ENCODE measurements at places on chromosomes 12 and 14.

- DNase-seq = no peak
Observed at GRCh38 chr12:106074706-106075392, 63.9 kb downstream of the NUAK1 start.

- no peak for DNase-seq
Observed at GRCh38 chr14:85417396-85417795, 112.5 kb upstream of the FLRT2 start.

DNA sequence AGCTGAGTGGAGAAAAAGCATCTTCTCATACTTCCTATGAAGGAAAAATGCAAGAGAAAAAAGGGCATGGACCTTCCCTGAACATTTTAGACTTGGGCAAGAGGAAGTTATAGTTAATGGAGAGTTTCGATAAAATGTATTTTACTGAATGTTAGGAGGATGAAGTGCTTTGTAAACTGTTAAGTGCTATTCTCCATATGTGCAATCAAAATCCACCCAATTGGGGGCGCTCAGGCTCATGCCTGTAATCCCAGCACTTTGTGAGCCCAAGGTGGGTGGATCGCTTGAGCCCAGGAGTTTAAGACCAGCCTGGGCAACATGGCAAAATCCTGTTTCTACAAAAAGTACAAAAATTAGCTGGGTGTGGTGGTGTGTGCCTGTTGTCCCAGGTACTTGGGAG lies 1.9 kb upstream of the CNPY2 start:
- no peak for DNase-seq

GRCh38 chr14:69287098-69288010 lies 27.4 kb downstream of the GALNT16 start:
- no peak for DNase-seq

- no peak for DNase-seq
Observed at GRCh38 chr14:75395862-75396261, 32.0 kb upstream of the JDP2 start.

GRCh38 chr14:51219473-51220448 lies 20.3 kb upstream of the TMX1 start:
- no peak for DNase-seq

DNA sequence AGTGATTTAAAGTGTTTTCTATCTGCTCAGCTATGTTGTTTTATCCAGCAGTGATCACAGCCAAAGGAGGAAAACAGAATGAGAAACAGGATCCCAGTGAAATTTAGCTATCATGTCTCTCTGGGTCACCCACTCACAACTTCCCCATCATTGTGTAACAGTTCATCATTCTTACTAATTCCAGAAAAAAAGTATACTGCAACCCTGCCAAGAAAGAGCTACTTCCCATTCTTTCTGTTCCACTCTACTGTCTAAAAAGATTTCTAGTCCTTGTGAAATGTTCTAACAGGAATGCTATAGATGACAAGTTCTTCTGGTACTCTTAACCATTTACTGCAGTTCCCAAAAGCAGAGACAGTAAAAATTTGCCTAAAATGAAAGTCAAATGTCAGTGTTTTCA lies 39.2 kb upstream of the CD163 start:
- no peak for DNase-seq

GRCh38 chr12:94458877-94459727 lies 565 bp downstream of the CEP83 start:
- DNase-seq = no peak

DNA sequence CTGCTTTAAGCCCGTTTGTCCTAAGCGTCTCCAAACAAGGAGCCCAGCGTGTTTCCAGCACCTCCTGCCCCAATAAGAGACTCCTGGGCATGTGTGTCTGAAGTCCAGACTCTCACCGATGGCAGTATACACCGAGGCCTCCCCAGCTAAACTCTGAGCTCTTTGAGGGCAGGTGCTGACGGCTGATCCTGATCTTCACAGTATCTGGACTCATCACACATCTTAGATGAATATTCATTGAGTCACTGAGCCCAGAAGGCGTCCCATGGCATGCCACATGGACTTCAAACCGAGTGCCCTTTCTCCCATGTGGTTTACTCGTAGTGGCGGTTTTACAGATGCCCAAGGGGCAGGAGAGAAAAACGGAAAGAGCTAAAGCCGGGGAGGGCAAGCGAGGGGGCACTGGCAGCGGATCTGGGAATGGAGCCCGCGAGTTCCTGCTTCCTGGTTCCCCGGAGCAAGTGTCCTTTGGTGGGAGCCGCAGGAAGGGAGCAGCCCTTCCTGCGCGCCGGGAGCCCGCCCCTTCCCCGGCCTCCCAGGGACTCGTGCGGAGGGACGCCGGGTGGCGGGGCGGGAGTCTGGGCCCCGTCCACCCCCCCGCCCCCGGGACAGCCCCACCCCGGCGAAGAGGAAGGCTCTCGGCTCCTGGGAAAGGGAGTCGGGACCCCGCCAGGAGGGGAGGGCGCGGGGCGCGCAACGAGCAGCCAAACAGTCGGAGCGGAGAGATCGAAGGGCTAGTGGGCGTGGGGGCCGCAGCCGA lies 585 bp upstream of the TEAD4 start:
- no peak for DNase-seq

- DNase-seq = no peak
Observed at GRCh38 chr12:44816446-44817017, 59.6 kb downstream of the NELL2 start.

DNA sequence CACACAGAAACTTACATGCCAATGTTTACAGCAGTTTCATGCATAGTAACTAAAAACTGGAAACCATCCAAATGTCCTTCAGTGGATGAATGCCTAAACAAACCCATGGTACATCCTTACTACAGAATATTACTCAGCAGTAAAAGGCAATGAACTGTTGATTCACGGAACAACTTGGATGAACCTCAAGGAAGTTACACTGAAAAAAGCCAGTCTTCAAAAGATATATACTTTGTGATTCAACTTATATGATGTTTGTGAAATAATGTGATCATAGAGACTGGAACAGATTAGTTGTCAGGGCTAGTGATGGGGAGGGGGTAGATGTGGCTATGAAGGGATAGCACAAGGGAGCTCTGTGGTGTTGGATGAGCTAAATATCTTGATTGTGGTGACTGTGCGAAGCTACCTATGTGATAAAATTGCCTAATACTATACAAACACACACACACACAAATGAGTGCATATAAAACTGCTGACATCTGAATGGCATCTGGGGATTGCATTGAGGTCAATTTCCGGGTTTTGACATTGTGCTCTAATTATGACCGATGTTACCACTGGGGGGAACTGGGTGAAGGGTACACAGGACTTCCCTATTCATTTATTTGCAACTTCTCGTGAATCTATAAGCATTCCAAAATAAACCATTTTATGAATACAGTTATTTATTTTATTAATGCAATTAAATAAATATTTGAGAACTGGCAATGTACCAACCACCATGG lies 94.3 kb downstream of the RIN3 start:
- DNase-seq = no peak

DNA sequence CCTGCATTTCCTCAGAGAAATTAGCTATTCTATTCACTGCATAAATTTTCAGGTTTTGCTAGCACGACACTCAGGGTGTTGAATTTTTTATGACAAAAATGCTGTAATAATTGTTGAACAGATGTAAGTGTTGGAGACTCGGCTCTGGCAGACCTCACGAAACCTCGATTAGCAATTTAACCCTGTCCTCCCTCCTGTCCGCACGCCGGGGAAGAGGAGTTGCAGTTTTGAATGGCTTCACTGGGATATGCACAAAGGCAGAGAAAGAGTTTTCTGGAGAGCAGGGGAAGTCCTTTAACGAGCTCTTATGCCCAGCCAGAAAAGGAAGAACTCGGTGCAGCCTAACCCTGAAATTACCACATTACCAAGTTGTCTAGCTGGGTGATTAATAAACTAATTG lies 661.1 kb downstream of the VRK1 start:
- no peak for DNase-seq

- DNase-seq = no peak
Observed at GRCh38 chr12:92034858-92035401, 110.7 kb downstream of the BTG1 start.

DNA sequence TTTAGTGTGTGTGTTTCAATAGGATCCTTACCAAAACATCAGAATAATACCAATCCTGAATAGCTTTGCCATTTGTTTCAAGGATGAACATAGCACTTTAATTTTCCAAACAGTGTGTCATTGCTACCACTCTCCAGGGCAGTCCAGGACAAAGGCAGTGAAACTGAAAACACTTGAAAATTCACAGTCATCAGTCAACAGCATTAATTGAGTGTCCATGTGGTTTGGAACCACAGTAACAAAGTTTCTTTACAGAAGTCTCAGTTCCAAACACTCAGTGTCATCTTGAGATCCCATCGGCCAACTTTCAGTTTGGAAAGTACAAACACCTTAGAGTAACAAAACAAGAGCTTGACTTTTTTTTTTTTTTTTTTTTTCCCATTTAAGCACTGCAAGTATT lies 228.4 kb upstream of the SOX5 start:
- DNase-seq = no peak

GRCh38 chr12:102481705-102482425 lies 1.5 kb upstream of the IGF1 start:
- no peak for DNase-seq

DNA sequence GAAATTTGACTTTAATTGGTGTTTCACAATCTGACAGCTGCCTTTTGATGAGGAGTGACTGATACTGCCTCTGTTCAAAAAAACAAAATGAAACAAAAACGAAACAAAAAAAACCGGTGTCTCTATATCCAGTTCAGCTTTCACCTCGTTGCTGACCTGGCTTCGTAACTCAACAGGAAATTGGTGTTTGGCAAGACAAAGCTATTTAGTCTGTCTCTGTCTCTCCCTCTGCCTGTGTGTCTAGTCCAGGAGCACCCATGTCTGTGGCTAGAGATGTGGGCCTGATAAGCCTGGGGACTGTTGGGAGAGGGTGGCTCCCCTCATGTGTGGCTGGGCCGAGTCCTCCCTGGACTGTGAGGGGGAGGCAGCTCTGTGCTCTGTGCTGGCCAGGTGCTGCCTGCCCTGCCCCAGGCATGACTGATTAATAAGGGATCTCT lies 11.3 kb downstream of the CACNA1C start:
- no peak for DNase-seq

- no peak for DNase-seq
Observed at GRCh38 chr14:89650077-89650978, 233.3 kb upstream of the FOXN3 start.

DNA sequence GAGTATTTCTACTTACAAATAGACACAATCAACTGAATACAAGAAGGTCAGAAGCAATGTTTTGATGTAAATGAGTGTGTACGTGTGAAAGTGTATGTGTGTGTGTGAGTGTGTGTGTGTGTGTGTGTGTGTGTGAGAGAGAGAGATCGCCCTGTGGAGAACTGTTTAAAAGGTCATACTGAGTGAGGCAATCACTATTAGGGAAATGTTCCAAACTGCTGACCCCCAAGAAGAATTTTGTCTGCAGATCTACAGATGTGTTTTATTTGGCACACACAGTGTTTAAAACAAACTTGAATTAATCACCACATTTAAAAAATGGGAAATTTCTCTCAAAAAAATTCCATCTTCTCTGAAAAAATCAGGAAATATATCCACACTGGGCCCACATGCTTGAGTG lies 1069.1 kb downstream of the SLC6A15 start:
- no peak for DNase-seq

- DNase-seq = no peak
Observed at GRCh38 chr12:43776498-43776897, 17.7 kb downstream of the IRAK4 start.

DNA sequence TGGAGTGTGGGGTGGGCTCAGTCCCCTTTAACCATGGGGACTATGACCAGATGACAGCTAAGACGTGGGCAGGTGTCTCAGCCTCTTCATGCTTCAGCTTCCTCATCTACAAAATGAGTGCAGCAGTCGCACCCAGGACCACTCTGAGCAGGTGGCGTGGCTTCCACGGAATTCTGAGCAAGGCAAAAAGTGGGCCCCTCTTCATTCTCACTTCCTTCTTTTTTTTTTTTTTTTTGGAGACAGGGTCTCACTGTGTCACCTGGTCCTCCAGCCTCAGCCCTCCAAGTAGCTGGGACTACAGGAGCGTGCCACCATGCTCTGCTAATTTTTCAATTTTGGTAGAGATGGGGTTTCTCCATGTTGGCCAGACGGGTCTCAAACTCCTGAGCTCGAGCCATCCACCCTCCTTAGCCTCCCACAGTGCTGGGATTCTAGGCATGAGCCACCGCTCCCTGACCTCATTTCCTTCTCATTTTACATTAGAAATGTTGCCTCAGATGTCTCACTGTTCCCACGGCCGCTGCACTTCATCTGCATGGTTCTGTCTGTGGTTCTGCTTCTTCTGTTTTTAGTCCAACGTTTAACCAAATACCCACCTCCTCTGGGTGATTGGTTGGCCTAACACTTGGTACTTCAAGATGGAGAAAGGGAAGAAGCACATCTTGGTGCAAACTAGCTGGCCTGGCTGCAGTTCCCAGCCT lies 41.3 kb upstream of the BCL7A start:
- peak; percentile 17 for DNase-seq

GRCh38 chr14:44010071-44010470 lies 497.0 kb downstream of the FSCB start:
- no peak for DNase-seq

- no peak for DNase-seq
Observed at GRCh38 chr12:104974626-104975290, 11.4 kb upstream of the NOPCHAP1 start.

DNA sequence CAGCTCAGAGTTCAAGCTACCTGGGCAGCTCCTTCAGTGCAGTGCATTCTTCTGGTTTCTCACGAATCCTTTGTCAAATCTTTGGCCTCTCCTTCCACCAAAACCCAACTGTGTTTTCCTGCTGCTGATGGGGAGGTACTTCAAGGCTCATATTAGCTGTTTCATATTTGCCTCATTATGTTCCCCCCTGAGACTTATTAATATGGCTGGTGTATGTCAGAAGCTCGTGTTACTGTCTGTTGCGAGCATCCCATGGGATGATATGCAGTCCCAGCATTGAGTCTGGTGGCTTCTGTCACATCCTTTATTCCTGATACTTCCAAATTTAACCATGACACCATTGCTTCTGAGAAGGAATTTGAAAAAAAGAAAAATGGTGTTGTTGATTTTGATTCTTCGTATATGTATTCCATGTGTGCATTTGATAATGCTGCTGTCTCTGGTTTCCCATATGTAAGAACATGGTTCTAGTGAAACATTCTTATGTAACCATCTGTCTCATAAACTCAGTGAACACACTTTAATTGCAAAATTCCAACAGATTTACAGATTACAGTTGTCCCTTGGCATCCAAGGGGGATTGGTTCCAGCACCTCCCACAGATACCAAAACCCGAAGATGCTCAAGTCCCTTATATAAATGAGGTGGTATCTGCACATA lies 149.1 kb downstream of the KICS2 start:
- DNase-seq = no peak

DNA sequence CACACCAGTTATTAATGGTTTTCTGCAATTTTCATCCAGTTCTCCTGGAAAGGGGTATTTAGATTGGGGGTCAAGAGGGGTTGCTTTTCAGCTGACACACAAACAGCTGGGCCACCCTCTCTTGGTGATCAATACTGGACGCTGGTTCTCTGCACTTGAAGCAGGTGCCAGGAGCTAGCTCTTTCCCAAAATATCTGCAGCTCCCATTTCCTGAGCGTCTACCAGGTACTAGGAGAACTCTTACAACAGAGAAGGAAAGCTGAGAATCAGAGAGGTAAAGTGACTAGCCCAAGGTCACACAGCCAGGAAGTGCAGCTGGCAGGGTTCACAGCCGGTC lies 1.2 kb downstream of the TESC start:
- DNase-seq = no peak

Data from bone marrow (tissue), 2 donors.